ENCODE measurements at places on chromosomes 7 and 10.

- no peak for DNase-seq
Measured at GRCh38 chr10:122464586-122464985, 3.2 kb downstream of the HTRA1 start.

GRCh38 chr7:150944066-150945042 lies 33.8 kb downstream of the KCNH2 start:
- no peak for DNase-seq

GRCh38 chr7:151249034-151249731 lies 689 bp upstream of the SMARCD3 start:
- no peak for DNase-seq

DNA sequence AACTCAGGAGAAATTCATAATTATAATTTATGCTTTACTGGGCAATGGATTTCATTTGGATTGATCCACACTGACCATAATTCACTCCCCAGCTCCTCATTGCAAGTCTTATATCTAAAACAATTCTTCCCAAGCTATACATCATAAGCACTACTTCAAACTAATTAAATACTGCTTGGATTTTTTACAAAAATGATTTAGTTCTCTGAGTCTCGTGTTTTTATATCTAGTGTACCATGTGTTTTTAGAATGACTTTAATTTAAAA lies 443.8 kb downstream of the GPAM start:
- no peak for DNase-seq

DNA sequence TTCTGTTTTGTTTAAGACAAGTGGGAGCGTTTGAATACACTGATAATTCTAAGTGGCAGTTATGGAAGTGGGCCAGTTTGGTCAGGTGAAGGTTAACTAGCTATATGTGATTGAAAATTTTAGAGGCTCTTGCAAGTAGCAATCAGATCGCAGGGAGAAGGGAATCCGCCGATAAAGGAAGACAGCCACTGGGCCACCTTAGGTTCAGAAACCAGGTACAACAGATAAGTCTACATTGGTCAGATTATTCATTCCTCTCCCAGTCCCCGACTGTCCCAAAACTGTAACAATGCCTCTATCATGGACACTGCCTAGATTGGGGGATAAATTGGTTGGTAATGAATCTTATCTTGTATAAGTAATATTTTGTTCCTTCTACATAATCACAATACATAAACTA lies 8.9 kb downstream of the ANK3 start:
- no peak for DNase-seq

- DNase-seq: no peak
Measured at GRCh38 chr7:21966271-21966670, 20.6 kb upstream of the CDCA7L start.

GRCh38 chr7:20412032-20412431 lies 81.3 kb downstream of the ITGB8 start:
- no peak for DNase-seq

DNA sequence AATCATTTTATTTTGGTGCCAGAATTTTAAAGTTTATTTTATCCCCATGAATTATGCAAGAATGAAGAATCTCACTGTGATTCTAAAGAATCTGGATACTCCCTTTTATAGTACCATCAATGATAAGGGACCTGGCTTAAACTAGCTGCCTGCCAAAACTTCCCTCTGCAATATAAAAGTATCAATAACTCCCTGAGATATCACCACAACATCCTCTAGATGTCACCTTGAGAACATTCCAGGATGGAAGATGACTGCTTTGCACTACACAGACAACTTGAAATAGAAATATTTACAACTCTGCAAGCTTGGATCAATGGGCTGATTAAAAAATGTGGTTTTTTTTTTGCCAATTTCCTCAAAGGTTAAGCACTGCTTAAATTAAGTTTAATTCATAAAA lies 142.1 kb downstream of the SLC25A13 start:
- no peak for DNase-seq

Data from T-helper 2 cell (primary cell).